Neuronal stem cell (in vitro differentiated cells): ENCODE measurements at places on chromosomes 2 and 18.

DNA sequence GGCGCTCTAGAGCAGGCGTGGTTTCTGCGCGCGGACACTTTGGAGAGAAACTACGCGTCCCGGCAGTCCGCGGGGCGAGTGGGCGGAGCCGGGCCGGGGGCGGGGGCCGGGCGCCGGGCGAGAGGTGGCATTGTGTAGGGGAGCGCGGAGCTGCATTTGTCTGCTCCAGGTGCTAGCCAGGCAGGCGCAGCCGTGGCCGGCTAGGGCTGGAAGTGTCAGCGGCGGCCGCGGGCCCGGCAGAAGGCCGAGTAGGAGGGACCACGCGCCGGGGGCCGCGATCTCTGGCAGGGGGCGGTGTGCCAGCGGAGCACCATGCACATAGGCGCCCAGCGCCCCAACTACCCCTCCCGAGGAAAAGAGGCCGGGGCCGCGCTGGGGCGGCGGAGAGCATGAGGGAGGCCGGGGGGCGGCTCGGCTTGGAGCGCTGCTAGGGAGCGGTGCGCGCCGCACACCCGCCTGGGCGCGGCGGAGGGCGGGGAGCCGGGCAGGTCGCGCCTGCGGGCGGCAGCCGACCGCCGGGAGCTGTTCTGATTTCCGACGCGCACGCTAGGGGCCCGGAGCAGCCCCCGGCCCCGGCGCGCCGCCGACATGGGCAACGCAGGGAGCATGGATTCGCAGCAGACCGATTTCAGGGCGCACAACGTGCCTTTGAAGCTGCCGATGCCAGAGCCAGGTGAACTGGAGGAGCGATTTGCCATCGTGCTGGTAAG, at the start of gene FMNL2:
Gene FMNL2 (plus strand): TSS at position 159 of the 710 bp plus-strand sequence.
- DNase-seq = peak; percentile 87

DNA sequence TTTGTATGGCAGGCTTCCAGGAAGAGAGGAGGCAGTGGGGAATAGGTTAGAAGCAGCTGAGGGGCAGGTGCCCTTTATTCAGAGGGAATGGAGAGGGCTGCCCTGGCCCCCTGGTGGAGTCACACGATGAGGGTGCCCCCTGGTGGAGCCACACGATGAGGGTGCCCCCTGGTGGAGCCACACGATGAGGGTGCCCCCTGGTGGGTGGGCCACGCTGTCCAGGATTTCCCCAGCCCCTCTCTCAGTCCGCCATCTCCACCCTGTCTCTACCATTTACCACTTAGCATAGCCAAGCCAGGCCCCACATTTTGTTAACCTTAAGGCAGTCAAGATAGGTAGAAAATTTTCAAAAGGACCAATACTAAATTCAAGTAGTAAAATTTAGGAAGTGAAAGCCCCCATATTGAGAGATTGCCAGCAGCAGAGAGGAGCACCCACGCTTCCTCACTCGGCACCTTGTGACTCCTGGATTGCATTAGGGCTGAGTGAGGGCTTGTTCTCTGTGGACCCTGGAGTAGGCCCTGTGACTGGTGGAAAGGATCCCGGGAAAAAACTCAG, 10.4 kb upstream of the FAM228A start:
- no peak for DNase-seq

GRCh38 chr2:36348721-36349120, 6.9 kb upstream of the CRIM1 start:
- DNase-seq = no peak

DNA sequence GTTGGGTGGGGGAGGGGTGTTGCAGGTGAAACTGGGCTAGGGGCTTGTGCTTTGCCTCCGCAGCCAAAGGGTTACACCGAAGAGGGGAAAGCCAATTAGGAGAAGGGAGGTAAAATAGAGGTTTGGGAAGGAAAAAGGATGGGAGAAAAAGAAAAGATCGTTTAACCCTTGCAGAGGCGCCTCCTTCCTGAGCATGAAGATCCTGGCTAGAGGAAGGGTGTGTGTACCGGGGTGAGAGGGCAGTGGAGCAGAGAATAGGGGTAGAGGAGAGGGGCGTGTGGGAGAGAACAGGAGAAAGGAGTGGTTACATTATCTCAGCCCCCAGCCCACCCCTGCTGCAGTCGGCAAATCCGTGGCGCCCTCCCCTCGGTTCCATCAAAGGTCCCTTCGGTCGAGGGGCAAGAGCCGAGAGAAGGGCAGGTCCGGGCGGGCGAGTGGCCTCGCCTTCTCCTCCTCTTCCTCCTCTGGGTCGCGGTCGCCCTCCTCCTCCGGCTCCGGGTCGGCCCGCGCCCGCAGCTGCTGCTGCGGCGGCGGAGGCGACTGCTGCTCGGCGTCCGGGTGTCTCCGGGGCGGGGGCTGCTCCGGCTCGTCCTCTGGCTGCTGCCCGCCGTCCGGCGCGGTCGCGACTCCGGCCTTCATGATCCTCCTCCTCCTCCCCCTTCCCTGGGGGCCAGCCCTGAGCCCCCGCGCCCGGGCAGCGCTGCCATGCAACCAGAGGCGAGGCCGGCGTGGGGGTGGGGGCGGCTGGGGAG, 1.1 kb downstream of the MARCHF4 start:
- DNase-seq = no peak

- DNase-seq = no peak
These were observed 48.4 kb upstream of the YWHAQ start for GRCh38 chr2:9679218-9679617.

DNA sequence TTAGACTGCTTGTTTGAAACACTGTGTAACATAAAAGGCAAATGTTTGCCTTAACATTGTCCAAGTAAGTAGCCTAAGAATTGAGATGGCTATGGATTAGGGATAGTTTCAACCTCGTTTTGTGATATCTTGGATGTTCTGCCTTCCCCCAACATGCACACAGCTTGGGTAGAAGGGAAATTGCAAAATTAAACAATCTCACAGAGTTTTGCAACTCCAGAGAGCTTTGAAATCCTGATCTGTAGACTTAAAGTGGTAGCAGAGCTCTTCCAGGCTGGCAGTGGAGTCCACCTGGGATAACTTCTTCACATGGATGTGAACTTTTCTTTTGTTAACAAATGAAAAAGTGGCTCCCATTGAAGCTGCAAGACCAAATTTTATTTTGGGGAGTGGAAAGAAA, 59.6 kb downstream of the CHRNA1 start:
- DNase-seq = no peak

DNA sequence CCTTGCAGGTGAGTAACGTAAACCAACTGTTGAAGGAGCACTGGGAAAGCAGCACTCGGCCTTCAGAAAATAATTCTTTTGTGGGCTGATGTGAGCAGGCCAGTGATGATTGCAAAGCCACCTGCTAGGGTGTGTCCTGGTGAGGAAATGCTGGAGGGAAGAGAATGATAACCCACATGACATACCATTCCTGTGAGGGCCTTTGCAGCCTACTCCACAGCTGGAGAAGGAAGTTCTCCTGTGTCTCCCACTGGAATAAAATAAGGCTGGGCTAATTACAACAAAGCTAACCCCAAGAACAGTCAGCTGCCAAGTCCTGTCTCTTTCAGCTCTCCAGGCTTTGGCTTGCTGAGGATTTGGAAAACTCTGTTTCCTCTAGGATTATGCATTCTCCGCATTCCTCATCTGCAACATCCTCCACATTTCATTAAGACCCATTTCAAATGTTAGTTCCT, 16.7 kb upstream of the DSG1 start:
- DNase-seq = peak; percentile 30

GRCh38 chr2:119389615-119390306, 23.0 kb downstream of the DBI start:
- DNase-seq = no peak

DNA sequence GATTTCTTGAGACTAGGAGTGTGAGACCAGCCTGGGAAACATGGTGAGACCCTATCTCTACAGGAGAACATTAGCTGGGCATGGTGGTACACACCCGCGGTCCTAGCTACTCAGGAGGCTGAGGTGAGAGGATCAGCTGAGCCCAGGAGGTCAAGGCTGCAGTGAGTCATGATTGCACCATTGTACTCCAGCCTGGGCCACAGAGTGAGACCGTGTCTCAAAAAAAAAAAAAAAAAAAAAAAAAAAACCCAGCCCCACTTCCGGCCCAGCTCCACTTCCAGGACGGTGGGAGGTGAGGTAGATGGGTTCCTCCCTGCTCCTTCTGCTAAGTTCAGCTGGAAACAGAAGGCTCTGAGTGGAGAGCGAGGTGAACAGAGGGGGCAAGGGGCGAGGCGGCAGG, 41.4 kb upstream of the NFATC1 start:
- DNase-seq = no peak

- no peak for DNase-seq
These were observed 31.5 kb downstream of the B4GALT6 start for GRCh38 chr18:31652877-31653276.

- DNase-seq = no peak
These were observed 104.4 kb downstream of the ASXL3 start for GRCh38 chr18:33682436-33682835.

GRCh38 chr2:66445925-66446871, 11.3 kb downstream of the MEIS1 start:
- no peak for DNase-seq

DNA sequence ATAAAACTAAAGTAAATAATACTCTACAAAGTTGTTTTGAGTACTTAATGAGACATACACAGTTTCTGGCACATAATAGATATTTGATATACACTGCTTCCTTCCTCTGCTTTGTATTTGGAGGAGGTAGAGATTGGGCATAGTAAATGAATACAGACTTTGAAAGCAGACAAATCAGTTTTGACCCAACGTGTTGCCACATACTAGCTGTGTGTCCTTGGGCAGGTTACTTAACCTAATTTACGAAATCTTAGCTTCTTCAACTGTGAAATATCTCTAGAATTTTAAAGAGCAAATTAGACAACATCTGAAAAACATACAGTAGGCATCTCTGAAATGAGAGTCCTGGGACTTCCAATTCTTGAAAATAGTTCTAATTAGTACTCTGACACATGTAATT, 425.4 kb downstream of the TGIF1 start:
- DNase-seq = no peak

DNA sequence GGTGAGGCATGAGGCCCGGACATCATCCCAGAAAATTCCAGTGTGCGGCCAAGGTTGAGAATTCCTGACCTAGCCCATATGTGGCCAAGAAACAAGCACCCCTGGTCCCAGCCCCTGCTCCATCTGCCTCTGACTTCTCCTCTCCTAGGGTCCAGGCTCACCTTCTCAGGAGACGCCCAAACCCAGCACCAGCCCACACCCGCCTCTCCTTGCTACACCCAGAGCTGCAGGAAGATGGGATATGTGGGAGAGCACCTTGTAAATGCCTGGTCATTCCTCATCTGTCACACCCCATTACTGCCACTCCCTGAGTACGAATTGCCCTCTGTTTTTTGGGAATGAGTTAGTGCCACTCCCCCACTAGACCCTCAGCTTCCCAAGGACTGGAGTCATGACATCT, 7.3 kb upstream of the ATP6V1B1 start:
- DNase-seq = no peak

- peak; percentile 61 for DNase-seq
These were observed 36.4 kb downstream of the PXDN start for GRCh38 chr2:1707771-1708418.

GRCh38 chr2:176001281-176001915, 669 bp downstream of the LNPK start:
- no peak for DNase-seq

DNA sequence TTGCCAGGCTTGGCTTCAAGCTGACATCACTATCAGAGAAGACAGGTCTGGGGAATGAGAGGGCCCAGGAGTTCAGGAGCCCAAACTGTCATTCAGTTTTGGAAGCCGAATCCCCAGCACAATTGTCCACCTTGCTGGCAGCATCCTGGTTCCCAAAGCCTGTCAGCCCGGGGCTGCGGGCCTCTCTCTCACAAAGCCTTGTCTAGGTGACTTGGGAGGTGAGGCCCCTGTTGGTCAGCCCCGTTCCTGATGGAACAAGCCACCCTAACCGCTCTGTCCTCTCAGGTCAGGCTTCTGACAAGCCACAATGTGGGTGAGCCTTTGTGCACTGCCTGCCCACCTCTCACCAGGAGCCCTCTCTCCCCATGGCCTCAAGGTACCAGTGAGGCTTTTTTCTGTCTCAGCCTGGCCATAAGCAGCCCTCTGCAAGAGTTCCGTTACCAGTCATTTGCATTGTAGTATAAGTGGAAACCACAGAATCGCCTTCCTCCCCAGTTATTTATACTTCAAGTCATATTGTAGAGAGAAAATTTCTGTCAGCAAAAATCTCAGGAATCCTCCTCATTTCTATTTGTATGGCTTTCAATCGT, 100.6 kb downstream of the MSH2 start:
- DNase-seq = no peak

GRCh38 chr2:191171708-191172355, 21.0 kb upstream of the STAT4 start:
- peak; percentile 3 for DNase-seq

GRCh38 chr18:51196118-51196810, 1.2 kb downstream of the MEX3C start:
- peak; percentile 5 for DNase-seq

DNA sequence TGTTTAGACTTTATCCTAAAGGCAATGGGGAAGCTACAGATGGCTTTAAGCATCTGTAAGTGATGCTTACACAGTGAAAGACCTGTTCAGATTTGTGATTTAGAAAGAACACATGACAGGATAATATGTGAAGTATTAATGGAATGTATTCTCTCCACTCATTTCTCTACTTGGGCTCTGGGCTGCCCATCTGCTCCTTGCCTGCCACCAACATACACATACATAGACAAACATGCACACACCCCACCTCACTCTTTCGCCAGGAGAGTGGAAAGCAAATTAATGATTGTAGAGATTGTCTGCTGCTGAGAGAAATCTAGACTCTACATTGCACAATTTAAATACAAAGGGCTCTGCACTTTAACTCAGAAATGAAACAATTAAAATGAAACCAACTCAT, 61.0 kb upstream of the NFE2L2 start:
- no peak for DNase-seq

- no peak for DNase-seq
These were observed 42.9 kb upstream of the ATG16L1 start for GRCh38 chr2:233208382-233209116.

GRCh38 chr2:18267501-18267900, 293.0 kb downstream of the RDH14 start:
- no peak for DNase-seq

DNA sequence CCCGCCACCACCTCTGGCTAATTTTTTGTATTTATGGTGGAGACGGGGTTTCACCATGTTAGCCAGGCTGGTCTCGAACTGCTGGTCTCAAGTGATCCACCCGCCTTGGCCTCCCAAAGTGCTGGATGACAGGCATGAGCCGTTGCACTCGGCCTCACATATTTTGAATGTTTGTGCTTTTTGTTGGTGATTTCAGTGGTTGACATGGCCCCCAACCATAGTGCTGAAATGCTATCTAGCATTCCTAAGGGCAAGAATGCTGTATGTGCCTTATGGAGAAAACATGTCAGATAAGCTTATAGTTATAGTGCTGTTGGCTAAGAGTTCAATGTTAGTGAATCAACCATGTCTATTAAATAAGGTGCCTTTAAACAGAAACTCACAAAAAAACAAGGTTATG, 8.9 kb downstream of the ZAP70 start:
- DNase-seq = no peak
